ENCODE measurements at places on chromosomes 7 and 10.

DNA sequence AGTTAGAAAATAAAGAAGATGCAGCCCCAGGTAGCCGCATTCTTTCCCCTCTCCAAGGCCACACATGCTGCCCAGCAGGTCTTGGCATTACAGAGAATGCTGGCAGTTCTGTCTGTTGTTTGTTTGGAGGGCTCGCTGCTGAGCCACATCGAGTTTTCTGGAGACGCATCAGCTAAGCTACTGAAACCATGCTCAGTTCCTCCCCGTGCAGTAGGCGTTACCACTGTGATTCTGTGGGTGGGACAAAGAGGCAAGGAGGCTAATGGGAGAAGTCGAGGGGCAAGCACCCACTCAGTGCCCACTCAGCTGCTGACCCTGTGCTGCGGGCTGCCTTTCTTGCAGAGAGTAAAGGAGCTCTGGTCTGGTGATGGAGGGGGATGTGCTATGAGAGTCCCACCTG lies 15.5 kb upstream of the GTPBP4 start:
- no peak for DNase-seq
- no peaks in the 10 kb centered on the region for H3K27me3 ChIP-seq
- H3K27ac ChIP-seq = no peak overlapping the region
- H3K4me1 ChIP-seq = no peaks in the 10 kb centered on the region

- H3K27ac ChIP-seq = no peak overlapping the region
- no peaks in the 10 kb centered on the region for H3K4me1 ChIP-seq
- no peak overlapping the region for H3K4me3 ChIP-seq
- DNase-seq = no peak
These were observed 47.4 kb downstream of the ORC5 start for GRCh38 chr7:104160375-104160774.

- H3K36me3 ChIP-seq = no peaks in the 10 kb centered on the region
- peak overlapping the region; percentile 93 for H3K4me3 ChIP-seq
- no peaks in the 10 kb centered on the region for H3K27me3 ChIP-seq
- peaks cover 30% of the 10 kb centered on the region for H3K4me1 ChIP-seq
- H3K27ac ChIP-seq = peak overlapping the region; percentile 94
These were observed 704 bp downstream of the ZNRF2 start for GRCh38 chr7:30285067-30285535.

DNA sequence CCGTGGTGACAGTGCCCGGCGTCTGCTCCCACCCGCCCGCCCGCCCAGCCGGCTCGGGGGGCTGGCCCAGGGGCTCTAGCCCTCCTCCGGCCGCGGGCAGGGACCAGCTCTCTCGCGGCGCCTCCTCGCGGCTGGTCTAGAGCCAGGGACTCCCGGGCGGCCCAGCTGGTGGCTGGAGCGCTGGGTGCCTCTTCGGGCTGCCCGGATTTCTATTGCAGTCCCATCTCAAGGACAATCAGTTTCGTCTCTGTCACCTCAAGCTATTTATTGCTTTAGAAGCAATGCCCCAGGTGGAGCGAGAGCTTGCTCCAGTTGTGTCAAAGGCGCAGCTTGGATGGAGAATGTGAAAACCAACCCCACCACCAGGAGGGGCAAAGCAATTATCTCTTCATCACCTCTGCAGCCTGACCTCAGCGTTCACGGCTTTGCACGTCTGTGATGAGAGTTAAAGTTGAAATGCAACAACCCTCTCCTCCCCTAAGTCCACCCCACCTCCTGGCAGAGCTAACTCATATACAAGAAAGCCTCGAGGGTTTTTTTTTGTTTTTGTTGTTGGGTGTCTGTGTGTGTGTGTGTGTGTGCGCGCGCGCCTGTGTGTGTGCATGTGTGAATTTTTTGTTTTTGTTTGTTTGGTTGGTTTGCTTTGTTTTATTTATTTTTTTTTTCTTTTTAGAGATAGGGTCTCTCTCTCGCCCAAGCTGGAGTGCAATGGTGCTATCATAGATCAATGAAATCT lies at the start of gene ITGA8:
TSS of gene ITGA8 (minus strand) at position 24 of the 736 bp plus-strand sequence. CDS start 151 bp downstream, outside the sequence.
- peaks cover 44% of the 10 kb centered on the region for H3K27me3 ChIP-seq
- no peaks in the 10 kb centered on the region for H3K36me3 ChIP-seq
- DNase-seq = no peak
- H3K27ac ChIP-seq = no peak within 1 kb of the TSS
- no peak within 1 kb of the TSS for H3K4me3 ChIP-seq

GRCh38 chr10:60271319-60272040 lies 118.2 kb downstream of the ANK3 start:
- no peaks in the 10 kb centered on the region for H3K27me3 ChIP-seq
- H3K4me3 ChIP-seq = no peak overlapping the region
- H3K27ac ChIP-seq = no peak overlapping the region
- H3K36me3 ChIP-seq = no peaks in the 10 kb centered on the region
- DNase-seq = no peak

DNA sequence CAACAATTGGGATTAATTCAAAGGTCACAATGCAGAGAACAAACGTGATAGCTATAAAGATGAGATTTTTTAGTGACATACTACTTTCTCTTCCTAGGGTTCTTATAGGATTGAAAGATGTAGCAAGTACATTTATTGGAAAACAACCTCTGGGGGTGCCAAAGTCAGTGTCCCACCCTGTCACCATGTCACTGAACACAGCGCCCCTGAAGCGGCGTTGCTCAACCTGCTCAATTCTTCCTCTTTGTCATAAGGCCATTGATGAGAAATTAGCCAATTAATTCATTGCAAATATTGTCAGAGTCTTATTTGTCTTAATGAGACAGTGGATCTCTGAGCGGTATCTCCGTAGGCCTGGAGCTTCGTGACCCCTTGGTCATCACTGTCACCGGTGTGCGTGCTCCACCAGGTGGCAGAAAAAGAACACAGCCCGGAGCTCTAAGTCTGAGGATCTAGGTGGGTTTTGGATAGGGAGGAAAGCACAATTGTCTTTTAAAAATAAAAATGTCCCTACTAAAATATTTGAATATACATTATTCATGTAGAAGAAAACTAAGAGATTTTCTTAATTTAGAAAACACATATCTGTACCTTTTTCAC lies 362.6 kb downstream of the PAXIP1 start:
- H3K27me3 ChIP-seq = no peaks in the 10 kb centered on the region
- no peak overlapping the region for H3K4me3 ChIP-seq
- H3K36me3 ChIP-seq = no peaks in the 10 kb centered on the region
- no peak overlapping the region for H3K27ac ChIP-seq

GRCh38 chr10:113854761-113855588 lies 514 bp downstream of the NHLRC2 start:
- peaks cover 31% of the 10 kb centered on the region for H3K36me3 ChIP-seq
- H3K27ac ChIP-seq = peak overlapping the region; percentile 71
- H3K4me1 ChIP-seq = peaks cover 27% of the 10 kb centered on the region
- peak; percentile 64 for DNase-seq

DNA sequence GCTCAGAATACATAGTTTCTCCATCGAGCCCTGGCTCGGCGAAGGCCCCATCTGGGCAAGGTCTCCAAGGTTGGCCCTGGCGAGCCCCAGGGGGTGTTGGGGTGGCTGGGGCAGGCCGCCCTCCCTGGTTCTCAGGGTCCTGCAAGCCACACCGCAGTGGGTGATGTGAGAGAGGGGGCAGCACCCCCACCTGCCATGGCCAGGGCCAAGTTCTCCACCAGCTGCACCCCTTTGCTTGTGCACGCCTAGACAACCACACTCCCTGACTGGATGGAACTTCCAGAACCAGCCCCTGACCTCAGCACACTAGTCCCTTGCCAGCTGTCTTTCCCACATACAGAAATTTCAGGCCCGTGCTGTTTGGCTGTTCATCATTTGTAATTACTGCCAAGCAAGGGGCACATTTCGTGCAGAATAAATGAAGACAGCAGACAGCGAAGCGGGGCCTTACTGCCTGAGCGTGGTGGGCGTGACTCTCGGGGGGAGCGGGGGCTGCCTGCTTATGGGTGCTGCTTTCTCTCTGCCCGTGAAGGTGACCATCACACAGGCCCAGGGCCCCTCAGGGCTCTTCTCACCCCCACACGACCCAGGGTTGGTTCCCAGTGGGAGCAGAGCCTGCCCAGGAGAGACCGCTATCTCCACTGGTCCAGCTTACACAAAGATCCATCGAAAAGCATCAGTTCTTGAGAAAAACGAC lies 85.9 kb downstream of the ADARB2 start:
- H3K27me3 ChIP-seq = no peaks in the 10 kb centered on the region
- DNase-seq = no peak
- H3K27ac ChIP-seq = no peak overlapping the region
- H3K4me3 ChIP-seq = no peak overlapping the region

DNA sequence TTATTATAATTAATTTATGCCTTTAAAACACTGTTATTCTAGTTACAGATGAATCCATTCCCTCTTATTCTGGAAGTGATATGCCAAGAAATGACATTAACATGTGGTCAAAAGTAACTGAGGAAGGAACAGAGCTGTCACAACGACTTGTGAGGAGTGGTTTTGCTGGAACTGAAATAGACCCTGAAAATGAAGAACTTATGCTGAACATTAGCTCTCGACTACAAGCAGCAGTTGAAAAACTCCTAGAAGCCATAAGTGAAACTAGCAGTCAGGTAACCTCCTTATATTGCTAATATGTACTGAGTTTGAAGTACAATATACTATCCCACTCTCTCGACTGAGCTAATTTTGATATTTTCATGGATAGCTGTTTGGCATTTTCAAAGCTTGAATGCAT lies 81.6 kb downstream of the CYP51A1 start:
- no peak for DNase-seq
- H3K36me3 ChIP-seq = peaks cover 15% of the 10 kb centered on the region
- H3K27ac ChIP-seq = no peak overlapping the region
- no peak overlapping the region for H3K4me3 ChIP-seq
- H3K4me1 ChIP-seq = peaks cover 29% of the 10 kb centered on the region

GRCh38 chr10:100904917-100905316 lies 7.8 kb upstream of the SLF2 start:
- H3K4me1 ChIP-seq = no peaks in the 10 kb centered on the region
- no peaks in the 10 kb centered on the region for H3K27me3 ChIP-seq
- no peaks in the 10 kb centered on the region for H3K36me3 ChIP-seq
- no peak overlapping the region for H3K4me3 ChIP-seq
- no peak for DNase-seq

DNA sequence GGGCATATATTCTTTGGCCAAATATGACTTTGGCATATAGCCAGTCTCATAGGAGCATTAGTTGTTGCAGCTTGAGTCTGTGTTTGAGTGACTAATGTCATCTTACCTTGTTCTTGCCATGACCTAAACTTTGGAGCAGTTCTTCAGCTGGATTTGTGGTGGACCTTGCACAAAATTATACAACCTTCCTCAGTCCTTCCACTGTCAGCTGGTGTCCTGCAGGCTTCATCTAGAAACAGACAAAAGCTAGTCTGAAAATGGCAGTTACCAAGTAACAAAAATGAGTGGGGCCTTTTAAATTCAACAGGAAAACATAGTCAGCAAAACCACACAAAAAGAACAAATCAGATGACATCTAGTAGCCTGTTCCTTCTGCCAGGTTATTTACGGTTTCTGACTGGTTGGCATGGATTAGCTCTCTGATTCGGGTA lies 59.5 kb upstream of the HECTD2 start:
- H3K4me1 ChIP-seq = peaks cover 50% of the 10 kb centered on the region
- no peaks in the 10 kb centered on the region for H3K27me3 ChIP-seq
- peak overlapping the region; percentile 96 for H3K27ac ChIP-seq

DNA sequence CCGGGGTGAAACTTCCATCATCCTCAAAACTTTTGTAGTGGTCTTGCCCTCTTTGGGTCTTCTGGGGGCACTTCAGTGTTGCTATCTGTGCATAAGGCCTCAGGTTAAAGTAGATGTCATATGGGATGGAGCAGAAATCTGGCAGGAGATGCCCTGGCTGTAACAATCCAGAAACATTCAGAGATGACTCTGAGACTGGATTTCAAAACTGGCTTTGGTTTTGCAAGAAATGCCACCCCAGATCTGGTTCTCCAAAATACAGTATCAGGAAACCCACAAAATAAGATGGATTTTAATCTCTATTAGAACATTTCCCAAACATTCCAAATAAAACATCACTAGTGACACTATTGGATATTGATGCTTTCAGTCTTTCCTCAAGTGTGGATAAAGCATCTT lies 191.5 kb downstream of the REEP3 start:
- no peak for DNase-seq
- peak overlapping the region; percentile 76 for H3K27ac ChIP-seq
- no peaks in the 10 kb centered on the region for H3K27me3 ChIP-seq
- no peaks in the 10 kb centered on the region for H3K36me3 ChIP-seq

Data from RWPE2 (cell line).